Activated naive CD4-positive, alpha-beta T cell treated with anti-CD3 and anti-CD28 coated beads for 36 hours (primary cell): ENCODE measurements at places on chromosomes 16 and 17. TPM values are rescaled to one million over a fixed set of nuclear protein-coding genes. Genes with fewer than 3 reads are reported as not detected.

Gene TMC7
- not detected for total RNA-seq

Gene ATP5PD
- total RNA-seq: 227 TPM

Gene WNT9B
- total RNA-seq: not detected

Gene PHF12
- 56.7 TPM for total RNA-seq

Gene SREBF1
- 84.9 TPM for total RNA-seq

Gene CA5A
- total RNA-seq: not detected

Gene KRTAP4-9
- total RNA-seq: not detected

Gene IL21R
- 93.8 TPM for total RNA-seq

Gene AMDHD2
- total RNA-seq: 18.6 TPM

Gene SLC39A11
- 14.0 TPM for total RNA-seq

Gene SOST
- not detected for total RNA-seq

GRCh38 chr17:21387616-21388015, 11.5 kb downstream of the KCNJ12 start:
- no peak for DNase-seq

DNA sequence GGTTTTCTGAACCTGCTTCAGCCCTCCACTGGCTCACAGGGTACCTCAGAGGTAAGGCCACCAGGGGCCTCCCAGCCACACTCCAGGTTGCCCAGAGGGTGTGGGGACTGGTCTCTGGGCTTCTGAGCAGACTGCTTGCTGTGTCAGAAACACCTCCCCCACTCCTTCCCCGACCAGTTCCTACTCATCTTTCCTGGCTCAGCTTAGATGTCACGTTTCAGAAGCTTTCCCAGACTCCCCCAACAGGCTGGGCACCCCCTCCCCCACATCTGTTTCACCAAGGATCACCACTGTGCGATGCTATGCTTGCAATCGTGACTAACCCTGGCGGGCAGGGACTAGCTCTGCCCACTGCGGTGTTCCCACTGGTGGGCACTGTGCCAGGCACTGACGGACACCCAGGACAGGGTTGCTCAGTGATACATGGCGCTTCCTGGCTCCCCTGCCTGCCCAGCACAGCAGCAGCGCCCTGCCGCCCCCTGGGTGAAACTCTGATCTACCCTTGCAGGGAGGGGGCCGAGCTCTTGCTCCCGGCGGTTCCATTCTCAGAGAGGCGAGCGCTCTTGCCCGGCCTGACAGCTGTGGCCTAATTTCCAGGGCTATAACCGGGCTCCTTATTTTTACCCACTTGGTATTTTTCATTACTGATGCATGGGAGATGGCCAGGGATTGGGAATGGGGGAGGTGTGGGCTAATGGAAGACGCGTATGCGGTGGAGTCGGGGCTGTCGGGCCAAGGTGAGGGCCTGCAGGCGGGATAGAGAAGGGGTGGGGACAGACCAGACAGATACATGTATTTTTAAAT, 29.4 kb upstream of the MTSS2 start:
- DNase-seq: no peak

- DNase-seq: peak; percentile 78
Observed at GRCh38 chr16:48164907-48165715, 9.3 kb upstream of the ABCC12 start.

DNA sequence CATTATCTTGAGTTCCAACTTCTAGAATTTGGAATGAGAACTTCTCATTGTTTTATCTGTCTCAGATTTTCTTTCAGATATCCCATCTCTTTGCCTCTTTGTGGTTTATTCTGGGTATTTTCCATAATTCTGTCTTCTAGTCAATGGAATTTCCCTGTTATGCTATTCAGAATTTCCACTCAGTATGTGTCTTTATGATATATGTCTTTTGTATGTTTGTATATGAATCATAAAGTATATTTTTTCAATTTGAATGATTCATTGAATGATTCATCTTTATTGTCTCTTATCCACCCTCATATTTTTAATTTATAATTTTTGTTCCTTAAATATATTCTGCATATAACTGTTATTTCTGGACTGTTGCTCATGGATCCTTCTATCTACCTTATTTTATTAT, 729.7 kb upstream of the GOT2 start:
- DNase-seq: no peak

DNA sequence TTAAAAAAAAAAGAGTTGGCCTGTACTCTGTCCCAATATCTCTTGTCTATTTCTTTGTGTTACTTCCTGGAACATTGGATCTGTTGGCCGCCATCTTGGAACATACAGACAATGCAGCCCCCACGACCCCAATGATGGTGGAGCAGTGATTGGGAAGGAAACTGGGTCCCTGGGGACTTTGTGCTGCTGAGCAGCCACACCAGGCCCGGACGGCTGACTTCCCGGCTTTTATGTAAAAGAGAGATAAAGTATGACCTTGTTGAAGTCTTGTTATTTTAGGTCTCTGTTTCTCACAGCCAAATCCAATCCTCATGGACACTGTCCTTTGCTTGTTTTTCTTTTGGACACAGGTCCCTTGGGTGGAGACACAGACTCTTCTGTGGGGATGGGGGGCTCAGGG, 204.5 kb downstream of the SALL1 start:
- no peak for DNase-seq

- DNase-seq: no peak
Observed at GRCh38 chr17:62109924-62110323, 44.8 kb upstream of the MED13 start.

- DNase-seq: no peak
Observed at GRCh38 chr17:16150251-16150856, 65.0 kb downstream of the NCOR1 start.

DNA sequence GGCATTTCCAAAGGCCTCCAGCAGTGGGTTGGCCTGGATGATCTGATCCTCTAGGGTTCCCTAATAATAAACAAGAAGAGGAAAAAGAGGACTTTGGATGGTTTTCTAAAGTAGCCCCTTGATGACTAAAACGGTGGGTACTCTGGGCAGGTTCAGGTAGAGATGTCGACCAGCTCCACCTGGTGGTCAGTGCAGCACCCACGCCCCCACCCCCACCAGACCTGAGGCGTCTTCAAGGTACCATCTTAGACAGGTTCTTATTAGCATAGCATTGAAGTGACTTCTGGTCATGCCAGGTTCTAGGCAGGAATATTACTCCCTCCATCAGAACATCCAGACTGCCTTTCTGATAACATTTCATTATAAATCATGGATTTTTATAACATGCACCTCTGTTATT, 15.0 kb downstream of the MYH13 start:
- peak; percentile 46 for DNase-seq

DNA sequence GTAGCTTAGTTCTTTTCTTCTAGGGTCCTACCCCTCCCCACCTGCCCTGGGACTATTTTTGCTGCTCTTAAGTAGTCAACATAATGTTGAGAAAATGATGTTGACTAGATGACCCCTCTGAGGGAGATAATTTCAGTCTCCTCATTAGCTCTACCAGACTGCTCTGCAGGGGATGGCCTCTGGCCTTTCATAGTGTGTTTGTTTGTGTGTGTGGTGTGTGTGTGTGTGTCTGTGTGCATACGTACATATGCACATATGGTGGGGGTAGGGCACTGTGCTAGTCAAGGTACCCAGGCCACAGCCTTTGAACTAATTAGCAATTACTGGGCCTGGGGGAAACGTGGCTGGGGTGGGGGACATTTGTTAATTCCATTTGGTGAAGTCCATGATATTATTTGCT, 254.0 kb downstream of the SHISA9 start:
- DNase-seq: no peak

GRCh38 chr17:4605826-4606225, 21.5 kb downstream of the SMTNL2 start:
- no peak for DNase-seq

GRCh38 chr16:85211271-85211801, 99.1 kb upstream of the CIBAR2 start:
- DNase-seq: no peak

DNA sequence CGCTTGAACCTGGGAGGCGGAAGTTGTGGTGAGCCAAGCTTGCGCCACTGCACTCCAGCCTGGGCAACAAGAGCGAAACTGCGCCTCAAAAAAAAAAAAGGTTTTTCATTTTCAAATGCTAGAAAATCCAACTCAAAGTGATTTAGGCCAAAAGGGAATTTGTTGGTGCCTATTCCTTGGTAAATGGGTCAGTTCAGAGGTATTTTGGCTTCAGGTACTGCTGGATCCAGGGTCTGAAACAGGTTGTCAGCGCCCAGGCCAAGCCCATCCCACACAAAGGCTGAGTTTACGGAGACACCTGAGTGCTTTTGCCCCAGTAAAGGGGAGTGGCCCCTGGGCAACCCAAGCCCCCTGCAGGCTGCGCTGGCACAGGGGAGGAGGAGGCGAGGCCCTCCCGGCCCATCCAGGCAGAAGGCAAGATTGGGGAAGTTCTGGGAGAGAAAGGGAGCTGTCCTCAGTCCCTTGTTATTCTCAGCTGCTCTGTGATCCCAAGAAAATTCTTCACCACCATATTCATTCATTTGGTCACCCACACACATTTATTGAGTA, 8.5 kb upstream of the JPH3 start:
- DNase-seq: no peak

GRCh38 chr17:29007456-29007855, 1.6 kb upstream of the SEZ6 start:
- DNase-seq: no peak

DNA sequence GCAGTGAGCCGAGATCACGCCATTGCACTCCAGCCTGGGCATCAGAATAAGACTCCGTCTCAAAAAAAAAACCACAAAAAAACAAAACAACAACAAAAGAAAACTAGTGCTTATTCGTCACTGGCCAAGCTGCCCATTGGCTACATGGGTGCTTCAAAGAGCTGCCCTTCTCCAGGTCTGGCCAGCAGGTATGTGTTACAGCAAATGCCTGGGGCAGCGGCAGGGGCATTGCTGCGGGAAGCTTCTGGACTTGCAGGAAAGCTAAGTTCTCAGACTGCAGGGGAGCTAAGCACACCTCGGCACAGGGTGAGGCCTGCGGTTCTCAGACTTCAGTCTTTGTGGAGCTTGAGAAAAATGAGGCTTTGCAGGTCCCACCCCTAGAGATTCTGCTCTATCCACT, 4.1 kb upstream of the STH start:
- no peak for DNase-seq

GRCh38 chr17:30545024-30545423, 67.8 kb downstream of the GOSR1 start:
- no peak for DNase-seq

- peak; percentile 9 for DNase-seq
Observed at GRCh38 chr17:33328129-33328528, 35.0 kb upstream of the ASIC2 start.

- DNase-seq: no peak
Observed at GRCh38 chr16:67708368-67708771, 10.7 kb downstream of the GFOD2 start.

GRCh38 chr17:3469529-3469928, 2.1 kb downstream of the SPATA22 start:
- DNase-seq: no peak

DNA sequence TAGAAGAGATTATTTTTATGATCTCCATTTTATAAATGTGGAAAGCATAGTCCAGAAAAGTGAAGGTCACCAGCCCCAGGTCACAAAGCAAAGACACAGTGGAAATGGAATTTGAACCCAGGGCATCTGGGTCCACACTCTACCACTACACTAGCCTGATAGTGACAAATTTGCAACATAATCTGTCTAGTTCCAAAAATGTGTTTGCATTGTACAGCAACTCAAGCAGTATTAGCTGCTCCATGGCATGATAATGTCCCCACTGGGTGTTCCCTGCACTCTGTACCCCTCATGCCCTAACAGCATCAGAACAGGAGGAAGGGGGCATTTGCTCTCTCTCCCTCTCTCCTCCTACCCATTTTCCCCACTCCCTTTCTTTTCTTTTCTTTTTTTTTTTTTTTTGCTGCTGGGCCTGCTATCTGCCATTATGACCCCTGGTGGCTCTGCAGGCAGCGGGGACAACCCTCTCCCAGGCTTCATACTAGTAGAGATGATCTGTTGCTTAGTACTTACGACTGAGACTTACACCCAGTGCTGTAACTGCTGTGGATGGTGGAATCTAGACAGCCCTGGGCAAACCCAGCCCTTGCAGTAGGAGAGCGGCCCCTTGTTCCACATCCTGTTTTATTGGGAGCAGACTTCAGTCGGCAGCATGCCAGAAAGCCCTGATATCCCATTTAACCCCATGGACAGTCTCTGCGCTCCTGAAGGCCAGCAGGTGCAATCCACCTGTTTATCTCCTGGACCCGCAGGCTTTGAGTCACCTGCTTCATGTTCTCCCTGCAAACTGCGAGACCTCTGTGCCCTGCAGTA, 306.3 kb downstream of the SOX9 start:
- DNase-seq: no peak

DNA sequence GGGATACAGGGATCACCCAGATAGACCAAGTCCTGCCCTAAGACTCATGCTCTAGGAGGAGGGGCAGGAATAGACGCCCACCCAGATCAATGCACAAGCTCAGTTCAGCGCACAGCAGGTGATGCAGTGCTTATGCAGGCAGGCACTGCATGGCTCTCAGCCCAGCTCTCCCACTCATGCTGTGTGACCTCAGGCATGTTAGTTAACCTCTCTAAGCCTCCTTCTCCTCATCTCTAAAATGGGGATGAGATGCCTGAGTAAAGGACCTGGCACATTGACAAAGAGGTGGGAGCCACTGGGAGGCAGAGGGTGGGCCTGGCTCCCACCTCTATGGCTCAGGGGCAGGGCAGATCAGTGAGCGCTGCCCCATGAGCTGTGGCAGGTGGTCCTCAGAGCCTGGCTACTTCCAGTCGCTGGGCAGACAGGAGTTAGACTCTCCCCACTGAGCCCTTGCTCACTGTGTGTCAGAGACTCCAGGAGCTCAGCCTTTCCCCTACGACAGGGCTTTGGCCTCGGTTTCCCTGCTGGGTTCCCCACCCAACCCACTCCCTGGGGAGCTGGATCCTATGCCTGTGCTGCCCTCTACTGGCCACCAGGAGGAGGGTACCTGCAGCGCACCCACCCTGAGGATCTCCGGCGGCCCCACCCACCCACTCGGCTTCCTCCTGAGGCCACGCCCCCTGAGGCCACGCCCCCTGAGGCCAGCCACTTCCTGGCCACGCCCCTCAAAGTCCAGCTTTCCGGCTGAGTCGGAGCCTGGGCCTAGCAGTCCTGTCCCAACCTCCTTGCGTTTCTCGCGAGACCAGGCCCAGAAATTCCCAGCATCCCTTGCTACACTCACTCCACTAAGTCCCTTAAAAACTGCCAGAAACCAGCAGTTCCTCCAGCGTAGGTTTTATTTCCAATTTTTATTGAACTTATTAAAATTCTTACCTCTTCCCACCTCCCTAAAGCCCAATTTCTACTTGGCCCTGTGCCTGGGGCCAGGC, 196.1 kb downstream of the GSG1L start:
- DNase-seq: peak; percentile 75

- DNase-seq: no peak
Observed at GRCh38 chr16:5965321-5965720, 867.7 kb upstream of the EEF2KMT start.

GRCh38 chr17:45270828-45271418, 9.0 kb upstream of the SPATA32 start:
- peak; percentile 64 for DNase-seq

DNA sequence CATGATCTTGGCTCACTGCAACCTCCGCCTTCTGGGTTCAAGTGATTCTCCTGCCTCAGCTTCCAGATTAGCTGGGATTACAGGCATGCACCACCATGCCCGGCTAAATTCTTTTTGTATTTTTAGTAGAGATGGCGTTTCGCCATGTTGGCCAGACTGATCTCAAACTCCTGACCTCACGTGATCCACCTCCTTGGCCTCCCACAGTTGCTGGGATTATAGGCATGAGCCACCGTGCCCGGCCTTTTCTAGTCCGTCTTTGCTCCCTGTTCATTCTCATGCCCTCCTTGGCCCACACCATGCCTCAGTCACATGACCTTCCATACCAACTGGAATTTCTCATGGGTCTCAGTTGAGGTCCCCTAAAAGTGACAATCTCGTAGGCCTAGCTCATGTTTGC, 86.9 kb downstream of the SNX29 start:
- DNase-seq: no peak
